ENCODE measurements at places on chromosomes 2 and 18. TPM values are rescaled to one million over a fixed set of nuclear protein-coding genes. Genes with fewer than 3 reads are reported as not detected.

- H3K36me3 ChIP-seq = no peaks in the 10 kb centered on the region
- no peaks in the 10 kb centered on the region for H3K27me3 ChIP-seq
- H3K4me1 ChIP-seq = no peaks in the 10 kb centered on the region
- no peak overlapping the region for H3K27ac ChIP-seq
Observed at GRCh38 chr2:126100962-126101361, 555.0 kb upstream of the GYPC start.

DNA sequence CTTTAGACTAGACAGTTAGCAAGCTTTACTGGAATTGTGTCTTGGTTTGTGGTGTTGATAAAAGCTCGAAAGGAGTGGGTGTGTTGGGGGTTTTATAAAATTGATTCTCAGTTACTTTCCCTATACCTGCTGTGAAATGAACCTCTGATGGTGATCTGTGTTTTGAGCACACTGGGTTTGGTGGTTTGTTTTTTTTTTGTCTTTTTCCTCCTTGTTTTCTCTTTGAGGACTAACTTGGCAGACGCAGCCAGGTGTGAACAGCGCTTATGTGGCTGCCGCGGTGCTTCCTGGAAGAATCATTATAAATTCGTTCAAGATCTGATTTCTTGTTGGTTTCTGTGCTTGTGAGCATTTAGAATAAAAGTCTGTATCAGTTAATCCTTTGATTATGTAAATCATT lies 28.5 kb downstream of the GRHL1 start:
- no peak for DNase-seq
- peaks cover 40% of the 10 kb centered on the region for H3K4me1 ChIP-seq
- no peak overlapping the region for H3K27ac ChIP-seq
- H3K27me3 ChIP-seq = no peaks in the 10 kb centered on the region

The SULT1C4 gene
- 1.7 TPM for total RNA-seq

The CAPN13 gene
- total RNA-seq = not detected

- H3K4me3 ChIP-seq = no peak overlapping the region
- H3K4me1 ChIP-seq = no peaks in the 10 kb centered on the region
- no peaks in the 10 kb centered on the region for H3K27me3 ChIP-seq
- no peak overlapping the region for H3K27ac ChIP-seq
Observed at GRCh38 chr2:127594116-127594591, 51.8 kb upstream of the GPR17 start.

The SLC5A7 gene
- 2.3 TPM for total RNA-seq

The IL1A gene
- 0.13 TPM for total RNA-seq

The CRYGC gene
- not detected for total RNA-seq

- peaks cover 92% of the 10 kb centered on the region for H3K4me1 ChIP-seq
- H3K4me3 ChIP-seq = no peak overlapping the region
- H3K27ac ChIP-seq = no peak overlapping the region
- no peaks in the 10 kb centered on the region for H3K27me3 ChIP-seq
- H3K36me3 ChIP-seq = peaks cover 7% of the 10 kb centered on the region
Observed at GRCh38 chr2:46323730-46324129, 26.5 kb downstream of the EPAS1 start.

- no peaks in the 10 kb centered on the region for H3K4me1 ChIP-seq
- H3K36me3 ChIP-seq = no peaks in the 10 kb centered on the region
- H3K27ac ChIP-seq = no peak overlapping the region
- no peak overlapping the region for H3K4me3 ChIP-seq
- H3K27me3 ChIP-seq = no peaks in the 10 kb centered on the region
- DNase-seq = no peak
Observed at GRCh38 chr2:148342086-148342485, 302.5 kb upstream of the EPC2 start.

DNA sequence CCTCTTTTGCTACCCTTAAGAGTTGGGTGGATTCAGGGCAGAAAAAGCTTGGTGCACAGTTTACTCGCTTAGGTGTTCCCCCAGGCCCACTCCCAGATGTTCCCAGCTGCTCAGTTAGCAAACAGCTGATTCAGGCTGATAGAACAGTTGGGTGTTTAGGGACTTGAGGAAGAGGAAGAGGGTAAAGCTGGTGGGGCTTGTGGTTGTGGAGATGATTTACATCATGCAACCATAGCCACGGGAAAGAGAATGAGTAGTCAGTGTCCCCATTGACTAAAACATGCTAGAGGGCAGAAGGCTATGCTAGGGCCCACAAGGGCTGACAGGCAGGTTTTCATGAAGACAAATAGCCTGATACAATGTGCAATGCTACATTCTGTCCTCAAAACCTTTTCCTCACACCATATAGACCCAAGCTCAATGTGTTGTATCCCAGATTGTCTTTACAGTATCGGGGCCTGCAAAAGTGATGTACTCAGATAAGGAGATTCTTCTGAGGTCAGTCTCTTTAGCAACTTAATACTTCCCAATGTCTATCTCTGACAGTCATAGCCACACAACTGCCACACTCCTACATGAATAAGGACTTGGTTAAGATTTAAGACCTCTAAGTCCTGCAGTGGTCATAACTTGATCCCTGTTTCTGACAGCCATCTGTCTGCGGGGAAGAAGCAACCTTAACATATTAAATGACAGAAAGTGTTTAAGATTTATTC lies 15.6 kb downstream of the COLEC12 start:
- H3K27me3 ChIP-seq = no peaks in the 10 kb centered on the region
- H3K4me1 ChIP-seq = peaks cover 14% of the 10 kb centered on the region
- no peak overlapping the region for H3K27ac ChIP-seq
- no peaks in the 10 kb centered on the region for H3K36me3 ChIP-seq

The CFAP53 gene
- not detected for total RNA-seq

DNA sequence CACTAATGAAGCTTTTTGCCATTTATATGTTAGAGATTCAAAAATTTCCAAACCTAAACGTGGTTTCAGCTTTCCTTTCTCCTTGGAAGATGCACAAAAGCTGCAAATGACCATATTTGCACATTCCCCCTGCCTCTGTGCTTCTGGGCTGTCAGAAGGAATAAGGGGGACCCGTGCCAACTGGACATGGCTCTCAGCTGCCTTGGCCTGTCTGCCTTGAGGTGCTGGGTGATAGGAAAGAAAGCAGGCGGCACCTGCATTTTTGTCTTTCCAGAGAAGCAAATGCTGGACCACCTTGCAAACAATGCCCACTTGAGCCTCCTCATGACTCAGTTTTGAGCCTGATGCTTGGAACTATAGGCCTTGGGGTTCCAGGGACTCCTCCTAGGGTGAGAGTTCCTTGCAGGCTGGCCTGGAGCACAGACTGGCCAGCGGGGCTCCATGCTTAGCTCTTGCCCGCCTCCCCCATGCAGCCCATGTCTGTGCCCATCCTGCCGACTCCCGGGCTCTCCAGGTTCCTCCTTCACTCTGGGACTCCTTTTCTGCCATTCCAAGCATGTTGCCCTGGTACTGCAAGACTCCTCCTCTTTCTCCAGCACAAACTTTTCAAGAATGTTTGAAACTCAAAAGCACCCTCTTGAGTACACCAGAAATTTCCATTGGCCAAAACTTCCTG lies 109.0 kb upstream of the EPAS1 start:
- H3K4me1 ChIP-seq = peaks cover 25% of the 10 kb centered on the region
- H3K4me3 ChIP-seq = no peak overlapping the region
- peak overlapping the region; percentile 73 for H3K27ac ChIP-seq
- peak; percentile 90 for DNase-seq
- H3K27me3 ChIP-seq = no peaks in the 10 kb centered on the region

DNA sequence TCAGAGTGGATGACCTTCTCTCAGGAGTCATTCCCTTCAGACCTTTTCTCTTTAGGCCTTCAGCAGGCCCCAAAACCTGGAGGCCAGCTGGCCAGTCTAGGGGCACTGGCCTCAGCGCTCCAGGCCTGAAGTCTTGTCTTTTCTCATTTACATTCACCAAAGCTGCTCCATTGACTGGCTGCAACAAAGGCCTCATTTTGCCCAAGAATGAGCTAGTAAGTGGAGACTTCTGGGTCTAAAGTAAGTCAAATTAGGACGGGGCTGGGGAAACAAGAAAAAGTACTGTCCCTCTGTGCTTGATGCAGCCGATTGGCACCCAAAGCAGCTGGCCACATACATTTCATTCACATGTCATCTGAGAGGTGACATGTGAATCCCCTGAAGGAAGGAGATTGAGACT lies 83.8 kb upstream of the RIOK3 start:
- no peak overlapping the region for H3K4me3 ChIP-seq
- DNase-seq = peak; percentile 90
- no peaks in the 10 kb centered on the region for H3K27me3 ChIP-seq
- no peak overlapping the region for H3K27ac ChIP-seq

The TCF4 gene
- total RNA-seq = 59.4 TPM

GRCh38 chr2:4190548-4190947 lies 487.2 kb downstream of the DCDC2C start:
- H3K4me1 ChIP-seq = no peaks in the 10 kb centered on the region
- no peaks in the 10 kb centered on the region for H3K27me3 ChIP-seq

DNA sequence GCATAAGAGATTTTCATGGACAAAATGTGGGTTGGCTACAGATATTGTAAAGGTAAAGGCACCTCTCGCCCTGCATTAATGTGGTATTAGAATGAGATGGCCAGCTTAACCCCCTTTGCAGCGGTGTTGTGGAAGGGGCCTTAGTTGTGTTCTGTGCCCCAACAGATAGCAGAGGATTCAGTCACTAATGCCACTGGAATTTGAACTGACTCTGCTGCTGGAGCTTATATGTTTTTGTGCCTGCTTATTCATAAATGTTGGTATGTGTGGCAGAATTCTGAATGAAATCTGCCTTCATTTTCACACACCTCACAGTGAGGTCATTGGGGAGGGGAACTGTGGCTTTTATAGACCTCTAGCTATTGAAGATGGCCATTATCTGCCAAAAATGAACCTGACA lies 90.7 kb upstream of the ITGA6 start:
- H3K36me3 ChIP-seq = no peaks in the 10 kb centered on the region
- no peak overlapping the region for H3K4me3 ChIP-seq
- no peak for DNase-seq
- H3K27ac ChIP-seq = no peak overlapping the region

The CRYGD gene
- total RNA-seq = not detected

- H3K27me3 ChIP-seq = no peaks in the 10 kb centered on the region
- DNase-seq = no peak
- no peak overlapping the region for H3K4me3 ChIP-seq
Observed at GRCh38 chr2:146317959-146318358, 1526.9 kb upstream of the ACVR2A start.

DNA sequence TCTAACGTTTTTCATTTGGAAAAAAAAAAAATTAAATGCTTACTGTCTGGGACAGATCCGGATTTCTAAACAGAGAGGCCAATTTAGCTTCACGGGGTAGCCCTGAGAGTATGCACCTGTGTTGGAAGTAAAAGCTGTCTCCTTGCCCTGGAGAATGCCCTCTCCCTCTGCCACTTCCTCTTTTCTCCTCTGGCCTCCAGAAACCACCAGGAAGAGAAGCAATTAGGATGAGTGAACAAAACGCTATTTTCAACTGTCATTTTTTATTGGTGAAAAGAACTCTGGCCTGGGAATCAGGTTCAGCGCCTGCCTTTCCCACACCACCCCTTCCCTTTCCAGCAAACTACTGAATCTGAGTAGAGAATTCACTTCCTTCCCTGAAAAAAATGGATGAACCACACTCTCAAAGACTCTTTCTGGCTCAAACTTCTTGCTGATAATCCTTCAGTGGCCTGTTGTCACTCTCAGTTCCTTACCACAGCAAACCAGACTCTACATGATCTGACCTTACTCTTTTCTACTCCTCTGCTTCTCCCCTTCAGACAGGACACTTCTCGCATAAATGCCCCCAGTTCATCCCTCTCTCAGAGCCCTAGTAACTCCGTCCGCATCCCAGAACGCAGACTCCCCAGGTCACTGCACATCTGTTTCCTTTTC lies 29.8 kb downstream of the KLF7 start:
- no peaks in the 10 kb centered on the region for H3K27me3 ChIP-seq
- no peaks in the 10 kb centered on the region for H3K36me3 ChIP-seq
- H3K4me3 ChIP-seq = no peak overlapping the region
- no peak for DNase-seq

The AQP12A gene
- total RNA-seq = not detected

The MLPH gene
- 5.3 TPM for total RNA-seq
